ENCODE measurements at places on chromosomes 6 and 20.

DNA sequence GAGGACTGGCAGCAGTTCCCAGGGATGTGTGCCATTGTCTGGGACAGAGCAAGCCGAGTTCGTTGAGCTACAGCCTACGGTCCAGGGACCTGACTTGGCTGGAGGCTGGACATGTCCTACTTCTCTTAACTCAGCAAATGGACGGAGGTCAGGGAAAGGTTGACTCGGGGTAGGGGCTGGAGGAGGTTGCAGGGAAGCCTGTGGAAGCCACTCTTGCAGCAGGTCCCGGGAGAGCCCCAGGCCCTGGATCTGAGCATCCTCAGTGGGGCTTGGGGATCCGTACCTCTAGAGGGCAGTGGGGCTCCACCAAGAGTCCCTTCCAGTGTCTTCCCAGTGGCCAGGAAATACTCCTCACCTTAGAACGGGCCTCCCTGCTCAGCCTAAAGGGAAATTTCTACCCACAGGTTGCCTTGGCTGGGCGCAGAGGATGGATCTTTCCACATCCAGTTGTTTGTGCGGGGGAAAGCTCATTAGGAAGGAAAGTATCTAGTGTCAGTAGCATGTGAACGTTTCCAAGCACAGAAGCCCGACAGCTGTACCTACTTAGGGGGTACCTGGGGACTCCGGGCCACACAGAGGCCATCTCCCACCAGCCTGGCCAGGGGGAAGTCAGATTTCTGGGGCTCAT, 170.2 kb downstream of the NFATC2 start:
- peak; percentile 30 for DNase-seq

DNA sequence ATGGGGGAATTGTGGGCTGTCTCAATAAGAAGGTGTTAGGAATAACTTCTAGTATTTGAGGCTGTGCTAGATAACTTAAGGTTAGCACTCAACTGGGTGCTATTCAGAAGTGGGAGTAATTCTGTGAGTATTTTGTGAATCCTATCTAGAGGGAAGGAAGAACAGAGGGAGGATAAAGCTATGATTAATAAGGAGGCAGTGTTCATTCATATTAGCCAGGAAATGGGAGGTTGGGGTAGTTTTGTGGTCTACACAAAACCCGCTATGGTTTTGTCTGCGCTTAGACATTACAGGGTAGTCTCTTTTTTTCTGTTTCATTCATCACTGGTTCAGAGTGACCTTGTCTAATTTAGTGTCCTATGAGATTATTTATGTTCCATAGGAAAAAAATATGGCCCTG, 341.0 kb downstream of the ARHGAP18 start:
- DNase-seq, result no peak

DNA sequence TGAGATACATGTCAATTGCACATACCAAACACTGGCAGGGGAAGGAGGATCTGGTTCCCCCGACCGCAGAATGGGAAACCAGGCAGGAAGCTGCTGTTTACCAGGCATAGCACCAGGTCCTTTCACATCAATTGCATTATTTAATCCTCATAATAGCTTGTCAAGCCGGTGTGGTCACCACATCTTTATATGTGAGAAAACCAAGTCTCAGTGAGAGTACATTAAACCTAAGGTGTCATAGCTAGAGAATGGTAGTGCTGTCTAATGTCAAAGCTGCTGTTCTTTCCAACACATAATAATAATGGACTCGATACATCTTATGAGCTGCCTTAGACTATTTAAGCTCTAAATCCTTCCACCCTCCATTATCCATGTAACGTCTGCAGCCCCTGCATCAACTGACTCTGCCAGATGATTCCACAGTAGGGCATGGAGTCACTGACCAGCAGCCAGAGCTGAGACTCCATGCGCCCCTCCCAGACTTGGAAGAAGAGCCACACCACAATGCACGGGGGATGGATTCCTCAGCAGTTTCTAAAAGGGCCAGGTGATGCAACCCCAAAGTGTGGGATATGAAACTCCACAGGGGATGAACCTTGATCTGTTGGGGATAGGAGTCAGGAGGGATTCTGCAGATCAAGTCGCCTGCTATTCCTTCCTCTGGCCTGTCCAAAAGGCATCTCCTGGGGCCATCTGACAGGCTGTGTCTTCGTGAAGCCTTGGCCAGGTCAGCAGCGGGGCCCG, 71.8 kb downstream of the GPR6 start:
- DNase-seq, result no peak

GRCh38 chr6:101605874-101606273, 212.4 kb downstream of the GRIK2 start:
- no peak for DNase-seq

DNA sequence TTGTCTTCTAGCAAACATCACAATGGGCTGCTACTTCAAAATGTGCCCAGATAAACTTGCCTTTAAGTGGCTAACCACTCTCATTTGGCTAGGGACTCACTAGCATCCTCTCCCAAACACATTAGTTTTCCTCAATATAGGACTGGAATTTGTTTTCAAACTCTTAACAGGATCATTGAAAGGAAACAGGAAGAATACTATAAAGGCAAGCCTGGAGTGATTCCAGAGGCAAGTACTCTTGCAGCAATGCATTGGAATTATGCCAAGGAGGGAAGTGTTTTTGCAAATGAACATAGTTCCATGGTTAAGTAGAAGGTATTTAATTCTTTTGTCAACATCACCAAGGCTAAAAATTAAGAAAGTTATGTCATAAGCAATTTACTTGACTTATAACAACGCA, 12.2 kb downstream of the EPHA7 start:
- DNase-seq, result no peak

- no peak for DNase-seq
Measured at GRCh38 chr20:38170219-38170825, 5.3 kb upstream of the TGM2 start.

DNA sequence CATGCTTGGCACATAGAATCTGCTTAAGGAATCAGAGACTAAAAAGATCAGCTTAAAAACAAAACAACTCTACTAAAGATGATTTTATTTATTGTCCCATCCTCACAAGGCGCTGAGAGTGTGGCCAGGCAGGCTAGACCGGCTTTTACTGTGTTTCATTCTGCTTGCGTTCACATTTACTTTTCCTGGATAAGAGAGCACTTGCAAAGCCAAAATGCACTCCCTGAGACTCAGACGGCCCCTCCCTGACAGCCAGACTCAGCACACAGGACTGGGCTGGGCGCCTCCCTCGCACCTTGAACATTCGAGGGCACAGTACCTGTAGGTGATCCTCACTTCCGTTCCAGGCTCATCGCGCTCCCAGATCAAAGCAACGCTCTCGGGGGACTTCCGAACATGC, 10.2 kb downstream of the ACSS1 start:
- DNase-seq, result no peak

GRCh38 chr6:82113231-82113630, 134.3 kb downstream of the IBTK start:
- no peak for DNase-seq

DNA sequence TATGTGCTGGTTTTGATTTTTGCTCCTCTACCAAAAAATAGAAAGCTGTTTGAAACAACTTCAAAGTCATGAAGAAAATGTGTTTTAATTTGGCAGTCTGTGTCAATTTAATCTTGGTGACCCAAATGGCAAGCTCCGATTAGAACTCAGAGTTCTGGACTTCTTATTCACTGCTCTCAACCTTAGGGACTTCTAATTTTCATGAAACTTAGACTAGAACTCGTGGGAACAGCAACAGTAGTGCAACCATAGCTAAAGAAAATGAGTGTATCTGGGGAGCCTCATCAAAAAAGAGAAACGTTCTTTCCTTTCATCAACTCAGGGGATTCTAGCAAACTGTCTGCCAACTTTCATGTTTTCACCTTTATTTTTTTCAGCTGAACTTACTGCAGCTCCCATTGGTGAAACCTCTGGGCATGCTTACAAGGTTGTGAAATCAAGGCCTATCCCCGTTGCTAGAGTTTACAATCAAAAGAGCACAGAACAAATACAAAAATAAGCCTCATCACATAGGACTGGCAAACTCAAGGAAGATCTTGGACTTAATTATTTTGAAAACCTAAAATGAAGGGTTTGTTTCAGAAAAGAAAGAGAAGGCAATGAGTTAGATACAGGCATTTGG, 114.0 kb upstream of the HSF2 start:
- no peak for DNase-seq

GRCh38 chr6:1170794-1171193, 141.1 kb upstream of the FOXQ1 start:
- DNase-seq, result no peak

GRCh38 chr20:57716901-57717300, 7.1 kb upstream of the PMEPA1 start:
- DNase-seq, result no peak

- no peak for DNase-seq
Measured at GRCh38 chr20:53077373-53078205, 105.4 kb downstream of the TSHZ2 start.

DNA sequence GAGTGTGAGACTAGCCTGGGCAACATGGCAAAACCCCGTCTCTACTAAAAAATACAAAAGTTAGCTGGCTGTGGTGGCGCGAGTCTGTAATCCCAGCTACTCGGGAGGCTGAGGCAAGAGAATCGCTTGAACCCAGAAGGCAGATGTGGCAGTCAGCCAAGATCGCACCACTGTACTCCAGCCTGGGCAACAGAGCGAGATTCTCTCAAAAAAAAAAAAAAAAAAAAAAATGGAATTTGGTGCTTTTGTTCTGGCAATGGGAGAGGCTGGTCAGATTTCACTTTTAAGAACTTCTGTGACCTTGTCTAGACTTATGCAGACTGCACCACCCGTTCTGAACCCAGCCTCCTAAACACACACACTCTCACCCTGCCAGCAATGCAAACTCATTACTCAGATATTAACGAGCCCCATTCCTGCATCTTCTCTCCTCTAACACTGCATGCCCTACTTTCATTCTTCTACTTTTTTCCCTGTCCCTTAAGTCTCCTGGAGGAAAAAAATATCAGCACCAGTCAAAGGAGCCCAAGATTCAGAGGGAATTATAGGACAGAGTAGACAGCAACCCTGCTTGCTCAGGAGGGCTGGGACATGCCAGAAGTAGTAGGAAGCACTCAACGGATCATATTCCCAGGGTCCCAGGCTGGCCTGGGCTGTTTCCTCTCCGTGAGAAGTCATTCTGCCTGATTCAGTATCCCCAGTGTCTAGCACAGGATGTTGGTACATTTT, 4.4 kb downstream of the MOCS1 start:
- no peak for DNase-seq

DNA sequence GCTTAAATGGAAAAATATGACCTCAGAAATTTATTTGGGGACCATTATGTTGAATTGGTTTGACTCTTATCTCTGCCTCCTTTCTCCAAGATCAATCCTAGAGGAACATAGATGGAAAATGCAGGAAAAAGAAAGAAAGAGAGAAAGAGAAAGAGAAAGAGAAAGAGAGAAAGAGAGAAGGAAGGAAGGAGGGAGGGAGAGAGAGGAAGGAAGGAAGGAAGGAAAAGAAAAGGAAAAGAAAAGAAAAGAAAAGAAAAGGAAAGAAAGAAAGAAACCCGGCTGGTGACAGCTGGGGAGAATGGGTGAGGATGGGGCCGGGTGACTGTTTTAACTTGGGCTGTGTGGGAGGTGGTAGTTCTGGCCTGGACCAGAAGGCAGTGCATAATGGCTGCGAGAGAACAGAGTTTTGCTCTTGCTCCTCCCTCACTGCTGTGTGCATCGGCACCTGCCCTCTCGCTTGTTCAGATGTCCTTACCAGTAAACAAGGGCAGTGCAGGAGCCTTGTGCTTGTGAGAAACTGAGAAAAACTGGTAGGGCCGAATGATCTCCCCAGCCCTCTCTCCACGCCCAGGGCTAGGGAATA, 24.7 kb downstream of the GLO1 start:
- no peak for DNase-seq

DNA sequence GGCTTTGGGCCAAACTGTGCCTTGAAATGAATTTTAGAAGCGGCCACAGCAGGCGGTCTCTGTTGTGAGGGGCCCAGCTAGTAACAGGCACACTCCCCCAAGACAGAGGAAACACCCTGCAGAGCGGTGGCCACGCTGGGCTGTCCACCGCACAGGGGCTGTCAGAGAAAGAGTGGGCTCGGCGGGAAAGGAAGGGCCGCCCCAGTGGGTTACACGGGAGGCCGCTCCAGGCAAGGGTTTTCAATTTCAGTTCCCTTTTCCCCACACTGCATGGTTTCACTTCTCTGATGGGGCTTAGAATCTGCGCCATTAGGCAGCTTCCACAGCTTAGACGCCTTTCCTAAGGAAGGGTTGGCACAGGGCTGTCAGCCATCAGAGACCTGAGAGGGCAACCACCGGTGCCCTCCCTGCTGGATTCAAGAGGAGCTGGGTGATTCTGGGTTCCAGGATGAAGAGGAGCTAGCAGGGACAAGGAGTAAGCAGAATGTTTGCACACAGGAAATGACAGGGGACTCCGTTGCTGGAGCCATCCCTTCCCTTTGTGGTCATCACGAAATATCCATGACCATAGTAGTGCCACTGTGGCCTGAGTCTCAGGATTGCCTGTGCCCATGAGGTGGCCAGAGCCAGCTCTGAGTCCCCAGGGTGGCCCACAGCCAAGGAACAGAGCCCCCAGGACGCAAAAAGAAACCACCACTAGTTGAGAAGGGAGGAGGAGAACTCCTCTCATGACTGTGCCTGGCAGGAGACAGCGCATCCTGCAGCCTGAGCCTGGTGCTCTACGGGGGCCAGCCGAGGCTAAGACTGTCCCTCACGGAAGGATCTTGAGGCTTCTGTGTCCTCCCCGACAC, 282.7 kb downstream of the NRN1 start:
- DNase-seq, result no peak

GRCh38 chr6:16130932-16131387, 2.1 kb downstream of the MYLIP start:
- DNase-seq, result no peak

DNA sequence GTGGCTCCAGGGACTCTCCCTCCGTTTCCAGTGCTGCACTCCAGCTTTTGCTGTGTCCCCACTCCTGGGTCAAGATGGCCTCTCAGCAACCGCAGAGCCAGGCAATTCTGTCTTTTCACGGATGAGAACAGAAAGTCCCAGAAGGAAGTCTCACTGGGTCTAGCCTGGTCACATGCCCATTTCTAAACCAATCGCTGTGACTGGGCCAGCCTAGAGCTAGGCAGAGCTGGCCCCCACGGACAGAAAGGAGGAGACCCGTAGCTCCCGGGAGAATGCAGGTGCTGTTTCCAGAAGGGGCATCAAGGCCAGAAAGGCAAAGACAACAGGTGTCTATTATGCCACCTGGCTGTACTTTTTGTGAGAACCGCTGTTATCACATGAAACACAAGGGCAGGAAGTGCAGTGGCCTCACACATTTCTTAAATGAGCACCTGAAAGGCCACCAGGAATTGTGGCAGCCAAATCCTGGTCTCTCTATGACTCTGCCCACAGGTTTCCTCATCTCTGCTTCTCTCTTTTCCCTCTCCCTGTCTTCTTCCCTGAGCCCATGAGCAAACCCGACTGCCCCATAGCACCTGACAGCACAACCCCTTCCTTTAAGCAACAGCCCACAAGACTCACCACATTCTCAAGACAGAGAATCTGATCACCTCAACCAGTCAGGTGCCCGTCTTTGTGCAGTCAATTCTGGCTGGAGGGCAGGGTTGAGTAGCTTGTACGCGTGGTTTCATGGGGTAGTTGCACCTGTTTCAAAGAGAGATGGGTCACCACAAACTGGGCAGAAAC, 37.1 kb upstream of the B4GALT5 start:
- no peak for DNase-seq

DNA sequence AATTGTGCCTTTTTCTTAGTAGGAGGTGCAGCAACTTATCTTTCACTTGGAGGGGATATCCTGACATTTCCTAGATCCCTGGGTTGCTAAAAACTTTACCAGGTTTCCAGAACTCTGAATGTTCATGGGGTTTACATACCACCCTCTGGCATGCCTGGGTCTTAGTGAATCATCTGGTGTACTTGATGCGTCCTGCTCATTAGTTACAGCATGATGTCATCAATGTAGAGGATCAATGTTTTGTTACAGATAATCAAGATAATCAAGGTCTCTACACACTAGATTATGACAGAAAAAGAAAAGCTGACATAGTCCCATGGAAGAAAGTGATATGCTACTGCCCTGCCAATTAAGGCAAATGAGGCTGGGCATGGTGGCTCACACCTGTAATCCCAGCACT, 27.0 kb downstream of the FITM2 start:
- DNase-seq, result no peak
